Fibroblast of the aortic adventitia (primary cell): ENCODE measurements at places on chromosomes 1 and 21. TPM values are rescaled to one million over a fixed set of nuclear protein-coding genes. Genes with fewer than 3 reads are reported as not detected.

DNA sequence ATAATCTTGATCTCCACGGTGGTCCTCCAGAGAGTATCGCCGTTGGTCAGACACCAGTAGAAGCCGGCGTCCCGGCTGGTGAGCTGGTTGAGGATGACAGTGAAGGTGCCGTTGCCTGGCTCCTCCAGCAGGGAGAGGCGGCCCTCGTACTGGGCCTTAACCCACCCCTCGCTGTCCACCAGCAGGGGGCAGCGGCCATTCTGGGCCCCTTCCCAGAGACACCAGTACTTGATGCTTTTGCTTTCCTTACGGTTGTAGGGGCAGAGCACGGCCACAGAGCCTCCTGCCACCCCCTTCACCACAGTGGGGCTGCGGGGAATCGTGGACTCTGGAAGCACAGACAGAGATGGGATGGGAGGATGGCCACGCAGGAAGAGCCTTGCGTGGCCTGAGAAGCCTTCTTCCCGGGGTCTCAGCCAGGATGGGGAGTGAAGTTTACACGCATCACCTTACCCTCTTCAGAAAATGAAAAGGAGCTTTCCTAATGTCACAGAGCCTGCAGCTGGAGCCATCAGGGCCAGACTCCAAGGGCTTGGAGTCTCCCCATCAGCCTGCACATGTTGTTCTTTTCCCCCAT, 10.7 kb downstream of the PIGR start:
- peak; percentile 13 for DNase-seq

- no peak for DNase-seq
Observed at GRCh38 chr1:47396671-47397196, 19.4 kb upstream of the FOXE3 start.

DNA sequence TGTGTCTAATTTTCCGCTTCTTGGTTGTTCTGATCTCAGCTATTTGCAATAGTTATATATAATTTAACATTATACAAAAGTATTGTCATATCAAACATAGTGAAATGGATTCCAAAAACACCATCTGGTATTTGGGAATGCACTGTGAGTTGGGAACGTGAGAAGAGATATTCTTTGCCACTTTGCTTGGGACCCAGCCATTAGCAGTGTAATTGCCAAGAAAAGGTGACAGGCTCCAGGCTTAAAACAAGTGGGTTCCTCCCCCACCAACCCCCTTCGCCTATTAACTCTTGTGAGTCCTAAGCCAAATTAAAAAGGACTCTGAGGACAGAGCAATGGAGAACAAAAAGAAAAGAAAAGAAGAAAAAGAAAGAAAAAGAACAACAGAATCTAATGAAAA, 186.7 kb upstream of the NFIA start:
- no peak for DNase-seq

DNA sequence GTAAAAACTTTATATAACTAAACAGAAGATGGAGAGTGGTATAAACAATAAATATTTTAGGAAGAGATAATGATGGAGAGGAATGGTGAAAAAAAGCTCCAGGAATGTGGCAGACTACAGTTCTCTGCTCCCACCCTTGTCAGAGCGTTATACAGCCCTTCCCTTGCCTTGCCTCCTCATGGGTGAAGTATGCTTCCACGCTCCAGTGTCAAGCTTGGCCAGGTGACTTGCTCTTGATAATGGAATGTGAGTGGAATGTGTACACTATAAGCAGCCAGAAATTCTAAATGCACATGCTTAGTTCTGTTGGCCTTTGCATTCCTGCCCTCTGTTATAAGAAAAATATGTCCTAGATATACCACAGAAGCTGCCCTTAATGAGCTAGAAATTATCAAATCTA, 24.7 kb upstream of the POGK start:
- peak; percentile 41 for DNase-seq

GRCh38 chr21:38013741-38014140, 97.5 kb upstream of the KCNJ6 start:
- no peak for DNase-seq

DNA sequence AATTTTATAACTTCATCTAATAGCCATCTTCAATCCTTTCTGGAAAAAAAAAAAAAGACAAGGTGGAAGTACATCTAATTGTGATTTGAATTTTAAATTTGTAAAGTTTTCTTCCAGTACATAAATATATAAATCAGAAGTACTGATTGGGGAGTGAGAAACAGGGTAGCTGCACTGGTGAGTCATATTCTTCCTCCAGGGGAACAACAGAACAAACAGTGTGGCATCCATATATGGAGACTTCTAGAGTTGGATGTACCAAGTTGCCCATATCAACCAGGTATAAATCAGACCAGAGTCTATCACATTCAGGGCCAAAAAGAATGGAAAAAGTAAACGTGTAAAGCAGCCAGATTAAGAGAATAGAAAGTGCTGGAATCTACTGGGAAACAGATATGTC, 66.0 kb upstream of the NRIP1 start:
- DNase-seq = no peak

GRCh38 chr1:2604844-2605508, 18.4 kb downstream of the PRXL2B start:
- DNase-seq = no peak

GRCh38 chr1:78619446-78619802, 824 bp upstream of the IFI44L start:
- DNase-seq = no peak

GRCh38 chr1:22839806-22840205, 129.2 kb downstream of the EPHB2 start:
- DNase-seq = no peak

DNA sequence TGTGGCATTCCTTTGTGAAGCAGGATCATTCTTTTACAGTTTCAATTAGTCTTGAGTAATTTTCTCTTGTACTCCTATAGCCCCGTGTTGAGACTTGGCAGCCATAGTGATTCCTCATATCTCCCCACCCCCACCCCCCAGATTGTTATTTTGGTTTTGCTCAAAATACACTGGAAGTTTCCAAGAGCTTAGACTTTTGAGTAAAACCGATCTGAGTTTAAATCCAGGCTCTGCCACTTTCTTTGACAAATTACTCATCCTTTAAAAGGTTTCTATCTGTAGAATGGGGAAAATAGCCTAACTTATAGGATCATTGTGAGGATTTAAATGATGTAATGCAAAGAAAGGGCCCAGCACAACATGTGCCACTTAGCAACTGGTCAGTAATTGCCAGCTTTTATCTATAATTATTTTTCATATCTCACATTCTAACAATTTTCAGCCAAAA, 53.1 kb upstream of the RC3H1 start:
- peak; percentile 22 for DNase-seq

- no peak for DNase-seq
Observed at GRCh38 chr1:181097242-181097641, 8.7 kb downstream of the IER5 start.

DNA sequence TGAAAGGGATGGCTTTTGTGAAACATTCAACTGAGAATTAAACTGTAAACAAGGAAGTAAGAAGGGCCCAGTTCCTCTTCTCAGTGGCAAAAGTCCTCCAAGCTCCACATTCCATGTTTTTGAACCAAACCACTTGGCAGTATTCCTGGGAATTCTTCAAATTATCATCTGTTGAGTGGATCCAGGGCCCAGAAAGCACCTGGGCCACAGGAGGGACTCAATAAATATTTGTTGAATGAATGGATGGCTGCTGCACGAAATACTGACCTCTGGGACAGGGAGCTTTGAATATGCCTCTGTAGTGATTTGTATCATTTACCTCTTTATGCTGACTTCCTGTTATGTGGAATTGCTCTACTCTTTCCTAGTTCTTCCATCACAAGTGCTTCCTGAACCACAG, 4.7 kb downstream of the SLC35F3 start:
- DNase-seq = no peak

PLEKHA6 gene
- 3.6 and 5.1 TPM in 2 replicates for total RNA-seq

C1orf115 gene
- 0.09 TPM in 1 of 2 replicates, not detected in the other for total RNA-seq

KCNH1 gene
- not detected in 2 replicates for total RNA-seq

WNT4 gene
- under 0.01 TPM in 1 of 2 replicates, not detected in the other for total RNA-seq
